ENCODE measurements at places on chromosomes 2 and 18. TPM values are rescaled to one million over a fixed set of nuclear protein-coding genes. Genes with fewer than 3 reads are reported as not detected.
A peak's percentile ranks its signal among the peaks of the same experiment; 100 is the strongest.

- no peak for DNase-seq
Observed at GRCh38 chr2:168797286-168797655, 5.2 kb upstream of the NOSTRIN start.

GRCh38 chr2:34486965-34487364 lies 887.9 kb upstream of the FAM98A start:
- DNase-seq: no peak

DNA sequence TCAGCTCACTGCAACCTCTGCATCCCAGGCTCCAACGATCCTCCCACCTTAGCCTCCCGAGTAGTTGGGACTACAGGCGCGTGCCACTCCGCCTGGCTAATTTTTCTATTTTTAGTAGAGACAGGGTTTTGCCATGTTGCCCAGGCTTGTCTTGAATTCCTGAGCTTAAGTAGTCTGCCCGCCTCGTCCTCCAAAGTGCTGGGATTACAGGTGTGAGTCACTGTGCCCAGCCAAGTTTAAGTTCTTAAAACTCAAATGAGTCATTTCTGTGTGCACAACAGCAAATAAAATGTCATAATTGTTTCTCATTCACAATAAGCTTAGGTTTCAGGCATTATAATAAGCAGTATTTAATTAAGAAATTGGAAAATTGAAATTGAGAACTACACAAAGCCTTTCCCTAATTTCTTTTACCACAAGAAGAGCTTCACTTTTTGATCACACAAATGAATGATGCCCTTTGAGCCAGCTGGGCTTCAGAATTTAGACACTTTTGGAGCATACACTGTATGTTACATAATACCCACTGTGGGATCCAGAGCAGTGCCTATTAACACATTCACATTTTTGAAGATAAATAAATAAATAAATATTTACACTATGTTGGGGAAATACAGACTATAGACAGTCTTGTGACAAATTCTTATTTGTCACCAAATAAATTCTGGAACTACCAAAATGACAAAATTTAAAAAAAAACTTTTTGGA lies 8.6 kb upstream of the ME2 start:
- DNase-seq: no peak

- DNase-seq: no peak
Observed at GRCh38 chr2:136010126-136010525, 24.7 kb upstream of the DARS1 start.

DNA sequence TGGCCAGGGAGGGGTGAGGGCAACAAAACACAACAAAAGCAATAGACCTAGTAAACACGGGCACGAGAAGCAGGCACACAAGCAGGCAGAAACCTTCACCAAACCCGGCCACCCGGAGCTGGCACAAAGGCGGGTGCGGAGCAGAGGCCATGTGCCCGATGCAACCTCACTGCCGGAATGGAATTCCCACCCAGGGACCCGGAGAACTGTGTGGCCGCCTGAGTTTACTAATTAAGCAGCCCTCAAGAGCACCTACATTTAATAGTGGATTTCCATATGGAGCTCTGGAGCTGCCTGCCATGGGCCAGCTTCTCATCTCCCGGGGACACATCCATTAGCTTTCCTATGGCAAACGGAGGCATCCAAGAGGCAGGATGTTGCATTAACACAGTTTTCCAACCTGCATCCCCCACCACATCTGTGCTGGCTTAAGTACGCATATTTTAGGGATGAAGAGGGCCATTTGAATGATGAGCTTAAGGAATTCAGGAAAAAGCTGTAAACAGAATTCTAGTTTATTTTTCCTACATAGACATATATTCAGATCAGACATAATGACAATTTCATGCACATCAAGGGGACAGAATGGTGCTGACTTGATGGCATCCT lies 104.5 kb upstream of the SMIM21 start:
- DNase-seq: no peak

DNA sequence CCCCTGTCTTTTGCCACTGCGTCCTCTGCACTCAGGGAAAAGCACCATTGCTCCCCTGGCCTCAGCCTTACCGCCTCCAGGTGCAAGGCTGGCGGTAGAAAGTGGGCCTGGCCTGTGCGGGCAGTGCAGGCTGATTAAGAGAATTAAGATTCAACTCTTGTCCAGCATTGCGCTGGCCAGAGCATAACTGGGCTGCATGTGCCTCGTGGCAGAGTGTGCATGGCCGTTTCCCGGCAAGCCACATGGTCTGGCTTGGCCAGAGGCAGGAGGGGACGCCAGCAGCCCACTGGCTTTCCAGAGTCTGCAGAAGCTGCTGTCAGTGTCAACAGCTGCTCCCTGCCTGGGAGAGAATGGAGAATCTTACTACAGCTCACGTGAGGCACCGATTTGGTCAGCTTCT lies 12.3 kb downstream of the NTSR2 start:
- no peak for DNase-seq

GRCh38 chr2:234911271-234911670 lies 40.5 kb upstream of the SH3BP4 start:
- no peak for DNase-seq

- no peak for DNase-seq
Observed at GRCh38 chr18:11105463-11105862, 43.9 kb downstream of the PIEZO2 start.

DNA sequence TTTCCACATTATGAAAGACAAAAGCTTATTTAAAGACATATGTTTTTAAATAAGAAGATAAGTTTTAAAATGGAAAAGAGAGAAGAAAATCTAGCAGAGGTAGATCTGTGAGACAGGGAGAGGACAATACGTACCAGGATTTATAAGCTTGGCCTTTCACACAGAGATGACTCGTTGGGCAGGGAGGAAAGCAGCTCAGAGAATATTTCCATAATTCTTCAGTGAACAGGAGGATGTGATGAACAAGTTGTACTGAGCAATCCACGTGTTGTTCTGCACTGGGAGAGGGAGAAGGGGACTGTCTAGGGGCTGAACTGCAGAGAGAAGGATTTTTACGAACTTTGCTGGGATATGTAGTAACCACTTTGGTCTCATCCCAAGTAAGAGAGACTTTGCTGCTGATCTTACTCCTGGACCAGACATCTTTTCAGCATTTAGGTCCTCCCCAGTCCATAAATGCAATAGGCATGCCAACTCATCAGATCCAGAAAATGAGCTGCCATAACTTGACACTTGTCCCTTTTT lies 162.5 kb upstream of the SETBP1 start:
- no peak for DNase-seq

- DNase-seq: no peak
Observed at GRCh38 chr2:144607099-144607498, 87.2 kb upstream of the ZEB2 start.

GRCh38 chr2:127770973-127771735 lies 39.8 kb downstream of the WDR33 start:
- no peak for DNase-seq

DNA sequence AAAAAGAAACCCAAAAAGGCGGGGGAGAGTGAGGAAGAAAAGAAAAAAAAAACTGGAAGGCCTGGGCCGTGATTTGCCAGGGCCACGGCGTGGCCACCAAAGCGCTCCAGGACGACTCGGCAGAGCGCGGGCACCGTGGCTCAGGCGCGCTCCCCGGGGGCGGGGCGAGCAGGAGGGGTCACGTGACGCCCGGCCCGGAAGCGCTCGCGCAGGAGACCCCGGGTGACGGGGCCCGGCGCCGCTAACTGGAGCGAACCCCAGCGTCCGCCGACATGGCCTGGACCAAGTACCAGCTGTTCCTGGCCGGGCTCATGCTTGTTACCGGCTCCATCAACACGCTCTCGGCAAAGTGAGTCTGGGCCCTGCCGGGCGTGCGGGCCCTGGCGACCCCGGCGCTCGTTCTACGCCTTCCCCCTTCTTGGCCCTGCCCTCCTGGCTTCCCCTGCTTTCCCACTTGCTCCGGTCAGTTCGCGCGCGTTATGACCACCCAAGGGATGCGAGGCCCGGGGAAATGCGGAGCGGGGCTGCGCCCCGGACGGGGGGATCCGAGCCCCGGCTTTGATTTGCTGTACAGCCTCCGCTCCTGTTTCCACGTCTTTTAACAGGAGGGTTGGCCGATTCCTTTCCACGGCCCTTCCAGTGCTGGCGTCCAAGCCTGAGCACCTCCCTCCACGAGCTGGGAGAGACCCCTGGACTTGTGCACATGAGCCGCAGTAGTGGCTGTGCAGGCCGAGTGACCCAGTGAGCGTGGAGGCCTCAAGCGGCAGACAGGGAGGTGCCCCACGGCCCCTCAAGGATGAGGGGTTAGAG lies at the start of gene SLC35F6:
SLC35F6 (plus strand) TSS at position 207 of the 810 bp plus-strand sequence; CDS start at position 273, 66 bp downstream.
- peak; percentile 89 for DNase-seq

GRCh38 chr2:69221960-69222751 lies 164.9 kb downstream of the GFPT1 start:
- no peak for DNase-seq

GRCh38 chr2:189657867-189658266 lies 3.4 kb upstream of the ASNSD1 start:
- no peak for DNase-seq

GRCh38 chr2:80102026-80102425 lies 202.5 kb downstream of the LRRTM1 start:
- no peak for DNase-seq

GRCh38 chr18:2442006-2442405 lies 129.3 kb downstream of the METTL4 start:
- DNase-seq: no peak

- no peak for DNase-seq
Observed at GRCh38 chr2:216117561-216118340, 8.6 kb downstream of the XRCC5 start.

GRCh38 chr18:80145196-80145804 lies 36.2 kb downstream of the ADNP2 start:
- no peak for DNase-seq

- no peak for DNase-seq
Observed at GRCh38 chr18:43034683-43035500, 80.6 kb downstream of the RIT2 start.

DNA sequence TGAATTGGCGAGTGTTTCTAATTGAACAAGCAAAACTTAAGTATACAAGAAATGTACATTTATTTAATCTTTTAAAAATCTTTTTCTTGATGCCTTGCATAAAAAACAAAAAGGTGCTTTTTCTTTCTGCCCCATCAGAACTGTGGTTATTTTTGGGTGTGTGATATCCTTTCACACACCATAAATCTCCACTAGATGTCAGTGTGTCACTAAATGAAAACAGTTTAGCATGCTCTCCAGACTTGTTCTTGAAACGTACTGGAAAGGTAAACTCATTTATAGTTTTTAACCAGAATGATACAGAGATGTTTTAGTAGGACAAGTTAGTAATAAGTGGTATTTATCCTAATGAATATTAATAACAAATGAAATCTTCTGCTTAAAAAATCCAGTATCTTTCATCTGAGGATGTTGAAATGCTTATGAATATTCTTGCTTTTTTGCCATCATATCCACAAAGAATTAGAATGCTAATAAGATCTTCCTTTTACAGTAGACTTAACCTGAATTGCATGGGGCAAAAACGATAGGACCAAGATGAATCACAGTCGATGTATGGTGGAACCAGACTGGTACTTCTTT lies 96.8 kb downstream of the UBE2E3 start:
- peak; percentile 70 for DNase-seq

GRCh38 chr2:10372862-10373240 lies 70.1 kb downstream of the HPCAL1 start:
- no peak for DNase-seq

GRCh38 chr2:201208563-201209252 lies 25.8 kb downstream of the CASP10 start:
- peak; percentile 90 for DNase-seq

- DNase-seq: no peak
Observed at GRCh38 chr18:23106575-23106974, 28.7 kb upstream of the CABLES1 start.

GRCh38 chr2:196249171-196249570 lies 77.8 kb upstream of the STK17B start:
- DNase-seq: no peak

- DNase-seq: no peak
Observed at GRCh38 chr2:71064110-71064611, 4.3 kb upstream of the NAGK start.

GRCh38 chr18:74496508-74497323 lies 553 bp downstream of the CNDP2 start:
- DNase-seq: no peak

DNA sequence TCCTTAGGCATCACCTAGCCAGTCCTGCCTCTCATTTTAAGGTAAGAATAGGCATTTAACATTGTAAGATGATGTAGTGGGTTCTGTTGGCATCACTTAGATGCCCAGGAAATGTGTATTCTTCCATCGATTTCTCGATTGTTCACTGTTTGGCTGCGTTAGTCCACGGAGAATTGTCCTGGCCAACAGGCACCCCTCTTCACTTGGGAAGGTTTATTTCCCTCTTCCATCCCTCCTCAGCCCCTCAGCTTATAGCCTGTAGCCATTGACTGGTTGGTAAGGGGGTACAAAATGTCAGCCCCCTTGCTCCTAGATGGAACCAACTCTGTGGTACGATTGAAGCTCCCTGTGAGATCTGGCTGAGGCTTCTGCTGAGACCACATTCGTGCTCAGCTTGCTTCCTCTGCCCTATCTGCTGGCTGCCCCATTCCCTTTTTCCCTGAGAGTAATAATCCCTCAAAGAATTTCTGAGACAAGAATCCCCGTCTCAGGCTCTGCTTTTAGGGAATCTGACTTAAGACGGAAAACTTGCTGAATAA lies 43.4 kb downstream of the PLEKHA3 start:
- DNase-seq: no peak

DNA sequence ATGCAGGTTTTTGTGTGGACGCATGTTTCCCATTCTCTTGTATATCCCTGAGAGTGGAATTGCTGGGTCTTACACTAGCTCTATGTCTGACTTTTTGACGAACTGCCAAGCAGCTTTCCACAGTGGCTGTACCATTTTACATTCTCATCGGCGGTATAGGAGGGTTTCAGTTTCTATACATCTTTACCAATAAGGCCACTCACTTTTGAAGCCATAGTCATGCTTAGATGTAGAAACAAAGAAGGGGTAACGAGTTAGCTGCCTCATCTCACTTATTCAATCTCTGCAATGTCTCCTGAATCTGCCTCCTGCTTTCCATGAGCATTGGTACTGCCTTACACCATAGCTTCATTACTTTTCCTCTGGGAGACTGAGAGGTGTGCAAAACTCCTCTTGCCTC lies 47.4 kb downstream of the MMADHC start:
- no peak for DNase-seq

- DNase-seq: no peak
Observed at GRCh38 chr2:169066897-169067296, 2.5 kb upstream of the DHRS9 start.

GRCh38 chr2:47014564-47015051 lies 99.0 kb upstream of the MCFD2 start:
- no peak for DNase-seq

GRCh38 chr2:179981085-179981484 lies 26.0 kb downstream of the CWC22 start:
- no peak for DNase-seq

The IL1B gene
- 0.20 TPM for total RNA-seq

The CD8A gene
- 0.76 TPM for total RNA-seq

The CHRNA1 gene
- 0.20 TPM for total RNA-seq

The GPR39 gene
- not detected for total RNA-seq

The CABLES1 gene
- 73.1 TPM for total RNA-seq

The FEV gene
- not detected for total RNA-seq

The ANKRD30BL gene
- total RNA-seq: not detected

The DSC3 gene
- not detected for total RNA-seq

The REEP1 gene
- not detected for total RNA-seq

The BMP10 gene
- not detected for total RNA-seq

The EPG5 gene
- 50.4 TPM for total RNA-seq

The AOX1 gene
- 0.07 TPM for total RNA-seq

The ARHGAP15 gene
- total RNA-seq: 198 TPM

The LOXHD1 gene
- total RNA-seq: not detected
